Lower lobe of right lung (tissue), 2 donors: ENCODE measurements at places on chromosomes 2 and 18. TPM values are rescaled to one million over a fixed set of nuclear protein-coding genes. Genes with fewer than 3 reads are reported as not detected.
A peak's percentile ranks its signal among the peaks of the same experiment; 100 is the strongest.

DNA sequence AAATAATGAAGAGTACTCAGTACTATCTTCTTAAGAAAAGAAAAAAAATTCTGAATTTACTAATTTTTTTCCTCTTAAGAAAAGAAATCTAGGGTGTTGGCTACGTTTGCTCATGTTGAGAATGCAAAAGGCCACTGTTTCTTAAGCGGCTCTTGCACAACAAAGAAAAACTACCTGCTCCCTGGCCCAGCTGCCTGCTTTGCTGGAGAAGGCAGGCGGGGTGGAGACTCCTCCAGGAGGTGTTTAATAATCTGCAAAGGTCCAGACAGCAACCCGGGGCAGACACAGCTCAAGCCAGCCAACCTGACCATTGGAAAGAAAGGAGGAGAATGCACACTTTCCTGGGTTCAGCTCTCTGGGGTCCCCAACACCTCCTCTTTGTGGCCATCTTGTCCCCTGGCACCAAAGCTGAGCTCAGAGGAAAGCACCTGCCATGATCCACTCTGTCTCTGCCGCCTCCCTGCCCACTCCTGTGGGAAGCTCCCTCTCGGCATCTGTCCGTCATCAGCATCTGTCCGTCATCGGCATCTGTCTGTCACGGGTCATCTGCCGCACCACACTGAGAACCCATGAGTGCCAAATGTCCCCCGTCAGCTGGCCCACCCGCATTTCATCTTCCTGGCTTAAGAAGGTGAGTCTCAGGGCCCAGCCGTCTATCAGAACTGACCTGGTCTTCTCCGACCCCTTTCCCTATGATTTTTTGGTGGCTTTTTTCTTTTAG, 11.9 kb downstream of the ZNF516 start:
- H3K27me3 ChIP-seq, result no peaks in the 10 kb centered on the region
- no peak overlapping the region for H3K27ac ChIP-seq
- no peak for DNase-seq

DNA sequence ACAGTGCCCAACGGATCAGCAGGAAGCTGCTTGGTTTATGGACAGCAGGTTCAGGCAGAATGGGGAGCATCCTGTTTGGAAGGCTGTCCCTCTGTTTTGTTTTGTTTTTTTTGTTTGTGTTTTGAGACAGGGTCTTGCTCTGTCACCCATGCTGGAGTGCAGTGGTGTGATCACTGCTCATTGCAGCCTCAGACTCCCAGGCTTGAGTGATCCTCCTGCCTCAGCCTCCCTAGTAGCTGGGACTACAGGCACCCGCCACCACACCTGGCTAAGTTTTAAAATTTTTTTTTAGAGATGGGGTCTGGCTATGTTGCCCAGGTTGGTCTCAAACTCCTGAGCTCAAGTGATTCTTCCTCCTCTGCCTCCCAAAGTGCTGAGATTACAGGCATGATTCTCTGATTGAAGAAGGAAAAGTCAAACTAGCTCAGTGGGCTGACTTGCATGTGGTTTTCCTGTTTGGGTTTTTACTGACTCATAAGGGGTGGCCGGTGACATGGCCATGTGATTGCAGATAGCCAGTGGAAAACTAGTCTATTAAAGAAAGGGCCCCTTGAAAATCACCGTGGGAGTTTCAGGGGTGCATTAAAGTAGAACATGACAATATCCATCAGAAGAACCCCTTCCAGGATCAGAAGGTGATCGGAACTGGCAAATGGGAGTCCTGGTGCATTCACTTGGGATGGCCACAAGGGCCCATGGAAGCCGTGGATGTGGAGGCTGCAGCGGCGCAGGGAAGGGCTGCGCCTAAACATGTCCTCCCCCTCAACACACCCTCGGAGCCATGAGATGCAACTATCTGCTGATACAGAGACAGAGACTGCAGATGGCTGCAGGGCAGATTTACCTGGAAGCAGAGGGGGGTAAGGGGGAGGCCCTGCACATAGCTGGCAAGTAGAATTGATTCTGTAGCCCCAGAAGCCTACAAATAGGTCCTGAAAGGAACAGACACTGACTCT, 26.5 kb downstream of the AQP12B start:
- no peak overlapping the region for H3K4me3 ChIP-seq
- no peak overlapping the region for H3K27ac ChIP-seq
- H3K27me3 ChIP-seq, result peaks cover 7% of the 10 kb centered on the region
- no peak for DNase-seq
- H3K4me1 ChIP-seq, result no peaks in the 10 kb centered on the region

Gene MCM6
- total RNA-seq, result 8.7 TPM

Gene PROM2
- total RNA-seq, result 6.0 TPM

- no peaks in the 10 kb centered on the region for H3K4me1 ChIP-seq
- no peak overlapping the region for H3K4me3 ChIP-seq
- H3K27me3 ChIP-seq, result no peaks in the 10 kb centered on the region
These were observed 6.3 kb downstream of the MYOM1 start for GRCh38 chr18:3213300-3214059.

Gene MBD2
- 102 TPM for total RNA-seq

DNA sequence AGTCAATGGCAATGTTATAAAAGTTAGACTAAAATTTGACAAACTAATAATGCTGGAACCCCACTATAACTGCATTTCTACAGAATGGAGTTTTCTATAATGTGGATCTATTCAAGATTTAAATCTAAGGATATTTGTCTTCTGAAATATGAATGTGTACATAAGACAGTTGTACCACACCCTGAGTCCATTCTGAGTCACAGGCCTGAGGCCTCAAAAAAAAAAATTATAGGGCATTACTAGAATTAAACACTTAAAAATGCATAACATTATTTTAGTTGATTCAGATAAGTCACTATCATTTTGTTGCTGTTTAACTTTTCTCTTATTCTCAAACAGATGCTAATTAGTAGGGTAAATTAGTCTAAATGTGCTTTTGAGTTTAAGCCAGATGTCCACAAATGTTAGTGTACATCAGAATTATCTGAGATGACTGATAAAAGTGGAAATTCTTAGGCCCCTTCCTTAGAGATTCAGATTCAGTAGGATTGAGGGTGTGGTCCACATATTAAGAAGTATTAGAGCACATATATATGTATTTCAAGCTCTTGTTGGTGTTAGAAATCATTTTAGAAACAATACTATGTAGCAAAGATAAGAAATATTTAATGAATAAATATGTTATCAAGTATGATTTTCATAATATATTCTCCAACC, 42.4 kb upstream of the COL5A2 start:
- H3K4me1 ChIP-seq, result no peaks in the 10 kb centered on the region
- H3K27me3 ChIP-seq, result no peaks in the 10 kb centered on the region
- H3K4me3 ChIP-seq, result no peak overlapping the region
- no peak overlapping the region for H3K27ac ChIP-seq
- no peak for DNase-seq
- H3K36me3 ChIP-seq, result no peaks in the 10 kb centered on the region

DNA sequence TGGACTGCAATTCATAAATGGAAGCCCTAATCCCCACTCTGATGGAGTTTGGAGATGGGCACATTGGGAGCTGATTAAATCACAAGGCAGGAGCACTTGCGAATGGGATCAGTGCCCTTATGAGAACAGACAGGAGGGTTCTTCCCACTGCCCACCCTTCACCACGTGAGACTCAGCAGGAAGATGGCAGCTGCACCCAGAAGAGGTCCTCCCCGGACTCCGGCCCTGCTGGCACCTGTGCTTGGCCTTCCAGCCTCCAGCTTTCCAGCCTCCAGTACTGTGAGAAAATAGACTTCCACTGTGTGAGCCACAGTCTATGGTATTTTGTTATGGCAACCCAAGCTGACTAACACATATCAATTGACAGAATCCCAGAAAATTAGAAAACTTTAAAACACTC, 267.6 kb upstream of the SALL3 start:
- H3K4me3 ChIP-seq, result no peak overlapping the region
- H3K27me3 ChIP-seq, result no peaks in the 10 kb centered on the region
- DNase-seq, result no peak
- H3K4me1 ChIP-seq, result no peaks in the 10 kb centered on the region
- no peaks in the 10 kb centered on the region for H3K36me3 ChIP-seq
- no peak overlapping the region for H3K27ac ChIP-seq

Gene CD226
- total RNA-seq, result 5.4 TPM

Gene WDFY1
- total RNA-seq, result 45.5 TPM

Gene UGT1A7
- not detected for total RNA-seq

GRCh38 chr2:148718039-148718438, 73.5 kb downstream of the EPC2 start:
- no peak overlapping the region for H3K4me3 ChIP-seq
- H3K36me3 ChIP-seq, result no peaks in the 10 kb centered on the region
- H3K27ac ChIP-seq, result no peak overlapping the region
- peaks cover 15% of the 10 kb centered on the region for H3K4me1 ChIP-seq

Gene CXCR1
- total RNA-seq, result 10.4 TPM

GRCh38 chr2:109174214-109174613, 45.2 kb downstream of the SH3RF3 start:
- H3K27me3 ChIP-seq, result no peaks in the 10 kb centered on the region
- H3K27ac ChIP-seq, result peak overlapping the region; percentile 80
- no peaks in the 10 kb centered on the region for H3K36me3 ChIP-seq

- H3K27me3 ChIP-seq, result peaks cover 42% of the 10 kb centered on the region
- H3K27ac ChIP-seq, result no peak overlapping the region
- peak overlapping the region; percentile 47 for H3K4me3 ChIP-seq
- peak; percentile 35 for DNase-seq
- peaks cover 22% of the 10 kb centered on the region for H3K36me3 ChIP-seq
- H3K4me1 ChIP-seq, result peaks cover 30% of the 10 kb centered on the region
These were observed 2.2 kb downstream of the LBX2 start for GRCh38 chr2:74496997-74497776.
